ENCODE measurements at places on chromosomes 6 and 20. TPM values are rescaled to one million over a fixed set of nuclear protein-coding genes. Genes with fewer than 3 reads are reported as not detected.
A peak's percentile ranks its signal among the peaks of the same experiment; 100 is the strongest.

DNA sequence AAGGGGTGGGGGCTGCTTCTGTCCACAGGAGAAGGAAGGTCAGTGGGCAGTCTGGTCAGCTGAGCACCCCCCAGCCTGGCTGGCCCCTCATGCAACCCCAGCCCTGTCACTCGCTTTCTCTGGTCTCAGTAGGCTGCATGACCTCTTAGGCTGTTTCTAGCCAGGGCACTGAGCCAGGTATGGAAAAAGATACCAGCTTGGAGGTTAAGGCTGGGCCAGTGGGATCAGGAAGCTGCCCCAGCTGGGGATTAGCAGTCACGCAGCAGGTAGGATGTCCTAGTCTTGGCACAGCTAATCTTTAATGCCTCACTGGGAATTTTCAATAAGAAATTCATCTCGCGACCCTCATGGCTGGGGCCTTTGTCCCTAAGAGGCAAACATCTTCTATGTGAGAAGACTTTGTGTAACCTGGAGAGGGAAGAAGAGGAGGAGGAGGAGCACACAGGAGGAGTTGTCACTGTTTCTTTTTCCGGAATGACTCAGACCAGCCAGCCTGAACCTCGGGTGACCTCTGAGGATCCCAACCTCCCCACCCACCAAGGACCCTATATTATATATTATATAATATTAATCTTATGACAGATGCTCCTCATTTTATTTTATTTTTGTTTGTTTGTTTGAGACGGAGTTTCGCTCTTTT lies 2.4 kb upstream of the BPIFA2 start:
- DNase-seq = no peak

- DNase-seq = no peak
Observed at GRCh38 chr20:25275813-25276532, 28.1 kb downstream of the PYGB start.

- DNase-seq = peak; percentile 81
Observed at GRCh38 chr6:121666814-121667213, 231.4 kb downstream of the GJA1 start.

DNA sequence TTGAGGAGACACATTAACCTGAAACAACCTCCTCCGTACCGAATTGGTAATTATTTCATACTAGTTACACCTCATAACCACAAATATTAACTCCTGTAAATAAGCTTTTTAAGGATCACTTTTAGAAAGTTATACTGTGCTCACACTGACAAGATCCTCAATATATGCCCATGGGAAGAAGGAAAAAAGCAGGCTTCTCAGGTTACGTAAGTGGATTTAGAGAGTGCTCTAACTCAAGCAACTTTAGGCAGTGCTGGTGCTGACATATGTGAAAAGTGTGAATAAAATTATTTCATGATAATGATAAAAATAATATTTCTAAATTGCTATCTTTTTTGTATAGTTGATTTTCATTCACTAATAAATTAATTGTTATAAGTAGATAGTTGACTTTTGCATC lies 76.1 kb downstream of the PRKN start:
- DNase-seq = no peak

- DNase-seq = no peak
Observed at GRCh38 chr6:8194490-8194889, 92.1 kb upstream of the EEF1E1 start.

GRCh38 chr6:167568407-167569024 lies 243.6 kb downstream of the TTLL2 start:
- DNase-seq = no peak

GRCh38 chr6:50681213-50681824 lies 32.0 kb upstream of the TFAP2D start:
- DNase-seq = no peak

CALHM6 gene
- total RNA-seq = 1.1 TPM

- DNase-seq = no peak
Observed at GRCh38 chr6:105892577-105893262, 193.4 kb upstream of the PRDM1 start.

DNA sequence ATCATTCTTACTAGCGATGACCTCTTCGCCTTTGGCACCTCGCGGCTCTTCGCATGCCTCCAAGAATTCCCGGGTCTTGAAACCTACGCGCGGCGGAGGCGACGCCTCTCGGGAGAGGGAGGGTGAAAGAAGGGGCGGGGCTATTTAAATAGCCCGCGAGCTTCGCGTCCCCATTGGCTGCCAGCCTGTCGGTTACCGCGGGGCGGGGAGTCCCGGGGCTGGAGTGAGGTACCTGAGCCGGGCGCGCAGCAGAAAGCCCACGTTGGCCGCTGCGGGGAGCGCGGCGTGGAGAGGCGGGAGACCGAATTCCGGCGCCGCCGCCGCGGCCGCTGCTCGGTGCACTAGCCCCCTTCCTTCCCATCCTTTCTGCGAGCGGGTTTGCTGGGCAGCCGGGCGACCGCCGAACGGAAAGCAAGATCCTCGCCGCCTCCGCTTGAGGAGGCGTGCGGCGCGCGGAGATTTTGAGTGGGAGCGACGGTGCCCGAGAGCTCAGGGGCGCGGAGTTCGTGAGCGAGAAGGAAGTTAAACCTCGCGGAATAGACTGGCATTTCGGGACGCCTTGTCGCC lies at the start of gene BMP6:
Gene BMP6, plus strand, starts transcription at position 251 of the 567 bp plus-strand sequence. CDS start 857 bp downstream, outside the sequence.
- no peak for DNase-seq

- no peak for DNase-seq
Observed at GRCh38 chr6:120077489-120077888, 727.9 kb upstream of the MAN1A1 start.

Measured in glomerular endothelial cell (primary cell).